ENCODE measurements at places on chromosomes 13 and 19.

- peak; percentile 61 for DNase-seq
Measured at GRCh38 chr19:543910-544608, at the start of gene GZMM. Gene GZMM, plus strand, starts transcription at chr19:544053. Its CDS starts 19 bp downstream, at chr19:544072.

DNA sequence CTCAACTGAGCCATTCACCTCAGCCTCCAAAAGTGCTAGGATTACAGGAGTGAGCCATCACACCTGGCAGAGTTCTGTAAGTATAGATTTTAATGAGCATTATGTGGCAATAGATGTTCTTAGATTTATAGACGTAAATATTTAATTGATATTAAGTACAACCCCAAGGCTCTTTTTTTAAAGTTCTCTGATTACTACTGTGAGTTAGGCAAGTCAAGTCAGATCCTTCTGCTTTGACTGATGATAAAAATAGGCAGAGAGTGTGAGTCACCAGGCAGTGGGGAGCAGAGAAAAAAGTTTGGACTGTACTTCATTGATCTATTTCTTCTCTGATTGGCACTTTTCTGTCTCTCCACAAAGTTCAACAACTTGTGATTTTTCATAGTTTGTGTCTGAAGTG, 1379.9 kb downstream of the UQCRFS1 start:
- DNase-seq = no peak

- no peak for DNase-seq
Measured at GRCh38 chr13:84605927-84606326, 723.7 kb upstream of the SLITRK1 start.

DNA sequence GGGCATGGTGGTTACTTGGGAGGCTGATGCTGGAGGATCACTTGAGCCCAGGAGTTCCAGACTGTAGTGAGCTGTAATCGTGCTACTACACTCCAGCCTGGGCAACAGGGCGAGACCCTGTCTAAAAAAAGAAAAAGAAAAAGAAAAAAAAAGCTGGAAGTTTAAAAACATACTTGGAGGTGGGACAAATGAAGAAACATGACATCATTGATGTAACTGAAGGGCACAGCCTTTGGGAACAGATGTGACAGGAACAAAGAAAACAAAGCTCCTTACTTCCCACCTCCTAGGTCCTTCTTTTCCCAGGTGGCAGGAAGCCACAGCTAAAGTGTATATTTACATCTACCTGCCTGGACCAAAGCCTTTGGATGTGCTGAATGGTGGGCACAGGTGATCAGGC, 1.9 kb downstream of the PEX11G start:
- DNase-seq = no peak

- DNase-seq = no peak
Measured at GRCh38 chr13:98142380-98143156, at the start of gene FARP1. Gene FARP1, plus strand, starts transcription at chr13:98143094. Its CDS starts 70,149 bp downstream, at chr13:98213243.

DNA sequence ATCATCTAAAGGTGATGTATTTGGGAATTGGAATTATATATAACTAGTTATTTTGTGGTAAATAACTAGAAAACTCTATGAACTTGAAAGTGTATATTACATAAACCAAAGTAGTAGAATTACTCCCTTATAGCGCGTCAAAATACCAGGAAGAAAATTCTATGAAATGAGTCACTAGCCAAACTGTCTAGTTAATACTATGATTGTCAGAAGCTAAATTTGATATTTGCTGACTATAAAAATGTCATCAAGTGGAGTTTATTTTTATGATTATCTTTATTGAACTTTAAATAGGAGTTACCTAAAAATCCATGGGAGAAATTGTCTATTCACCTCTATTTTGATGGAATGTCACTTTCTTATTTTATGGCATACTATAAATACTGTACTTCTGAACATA, 100.6 kb downstream of the RNF17 start:
- DNase-seq = no peak

- no peak for DNase-seq
Measured at GRCh38 chr13:112452380-112453206, 76.4 kb downstream of the SPACA7 start.

GRCh38 chr19:1905110-1905862, at the start of the genes ADAT3 and SCAMP4:
Gene ADAT3, plus strand, starts transcription at chr19:1905399. Its CDS starts 6,649 bp downstream, at chr19:1912048.
Gene SCAMP4, plus strand, starts transcription at chr19:1905399. Its CDS starts 9,621 bp downstream, at chr19:1915020.
- DNase-seq = peak; percentile 98

- no peak for DNase-seq
Measured at GRCh38 chr13:50299546-50300249, 284.5 kb downstream of the KCNRG start.

DNA sequence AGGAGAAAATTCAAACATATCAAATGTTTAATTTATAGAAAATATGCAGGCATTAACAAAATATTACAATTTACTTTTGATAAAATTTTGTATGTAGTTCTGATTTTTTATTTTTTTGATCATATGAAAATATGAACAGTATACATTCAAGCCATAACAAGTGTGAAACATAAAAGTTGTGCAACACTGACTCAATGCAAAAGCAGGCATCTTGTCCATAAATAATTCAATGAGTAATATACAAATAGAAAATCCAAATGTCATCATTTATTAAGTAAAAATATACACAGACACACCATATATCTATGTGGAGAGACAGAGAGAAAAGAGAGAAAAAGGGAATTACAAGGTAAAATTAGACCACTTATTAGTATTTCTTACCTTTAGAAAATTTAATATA, 1183.9 kb downstream of the SLITRK1 start:
- no peak for DNase-seq

- DNase-seq = no peak
Measured at GRCh38 chr13:88622362-88622973, 951.3 kb downstream of the SLITRK5 start.

- DNase-seq = no peak
Measured at GRCh38 chr19:55694656-55695491, 19.8 kb downstream of the EPN1 start.

- DNase-seq = no peak
Measured at GRCh38 chr19:13843104-13843921, 33.6 kb upstream of the NANOS3 start.

- DNase-seq = no peak
Measured at GRCh38 chr19:7262470-7262869, 31.7 kb downstream of the INSR start.

DNA sequence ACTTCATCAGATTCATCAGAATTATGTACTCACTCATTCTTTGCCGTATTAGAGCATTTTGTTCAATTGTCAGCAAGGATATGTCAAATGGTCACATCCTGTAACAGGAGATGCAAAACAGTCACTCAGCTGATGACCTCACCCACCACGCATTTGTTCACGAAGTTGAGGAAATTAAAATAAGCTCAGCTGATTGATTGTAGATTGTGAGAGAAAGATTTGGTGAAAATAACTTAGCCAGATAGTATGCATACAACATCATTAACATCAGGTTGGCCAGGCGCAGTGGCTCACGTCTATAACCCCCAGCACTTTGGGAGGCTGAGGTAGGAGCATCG, 22.6 kb upstream of the CDC16 start:
- no peak for DNase-seq

DNA sequence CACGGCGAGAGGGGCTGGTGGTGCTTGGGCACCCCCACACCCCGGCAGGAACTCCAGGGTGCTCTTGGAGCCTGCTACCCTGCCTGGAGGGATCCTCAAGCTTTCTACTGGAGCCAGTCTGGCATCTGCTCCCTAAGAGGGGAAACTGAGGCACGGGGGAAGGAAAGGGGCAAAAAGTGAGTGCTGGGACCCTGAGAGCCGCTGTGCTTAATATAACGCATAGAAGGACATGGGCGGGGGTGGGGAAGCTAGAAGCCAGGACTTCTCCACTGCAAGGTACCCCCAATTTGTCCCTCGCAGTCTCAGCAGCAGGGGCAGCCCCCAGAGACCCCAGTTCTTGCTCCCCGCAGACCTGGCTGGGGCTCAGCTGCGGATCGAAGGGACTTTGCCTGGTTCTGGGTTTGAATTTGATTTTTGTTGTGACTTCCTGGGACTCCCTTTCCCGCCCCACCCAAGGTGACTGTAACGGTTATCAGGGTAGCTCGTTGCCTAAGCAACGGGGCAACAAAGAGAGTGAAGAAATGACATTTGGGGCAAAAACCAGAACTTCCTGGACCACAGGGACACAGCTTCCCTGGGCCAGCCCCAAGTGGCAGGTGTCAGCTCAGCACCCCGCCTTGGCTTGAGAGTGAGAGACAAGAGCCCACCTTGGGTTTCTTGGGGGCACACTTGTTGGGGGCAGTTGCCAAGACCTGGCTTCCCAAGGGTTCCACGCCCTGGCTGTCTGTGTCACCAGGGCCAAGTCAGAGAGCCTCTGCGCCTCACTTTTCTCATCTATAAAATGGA, 638 bp downstream of the ADGRE5 start:
- peak; percentile 47 for DNase-seq

DNA sequence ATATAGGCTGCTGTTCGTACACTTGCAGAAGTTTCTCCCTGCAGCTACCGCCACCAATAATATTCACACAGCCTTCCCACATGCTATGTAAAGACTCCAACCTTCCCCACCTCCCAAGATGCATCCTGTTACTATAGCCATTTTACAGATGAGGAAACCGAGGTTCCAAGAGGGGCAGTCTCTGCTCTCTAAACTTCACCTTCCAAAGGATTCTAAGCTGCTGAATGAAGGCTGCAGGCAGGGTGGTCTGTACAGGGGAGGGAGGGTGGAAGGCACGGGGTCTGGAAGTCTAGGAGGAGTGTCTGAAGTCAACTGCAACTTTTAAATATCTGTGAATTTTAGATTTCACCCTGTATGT, 1.9 kb upstream of the NFIC start:
- DNase-seq = no peak

DNA sequence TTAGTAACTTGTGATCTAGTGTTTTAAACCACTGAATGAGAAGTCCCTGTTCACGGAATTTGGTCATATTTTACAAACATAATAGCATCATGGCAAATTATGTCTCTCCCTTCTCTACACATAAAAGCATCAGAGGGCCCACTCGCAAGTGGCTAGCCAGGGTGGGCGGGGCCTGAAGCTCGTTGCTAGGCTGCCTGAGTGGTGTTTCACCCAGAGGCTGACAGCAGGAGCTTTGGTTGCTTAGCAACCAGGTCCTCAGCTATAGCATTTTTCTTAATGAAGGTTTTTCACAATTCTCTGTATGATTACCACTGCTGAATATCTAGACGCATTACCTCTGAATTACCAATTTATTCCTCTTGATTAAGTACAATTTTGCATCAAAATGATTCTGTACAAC, 126.5 kb downstream of the NALCN start:
- DNase-seq = no peak

GRCh38 chr13:49240017-49240416, 7.7 kb upstream of the CDADC1 start:
- no peak for DNase-seq

DNA sequence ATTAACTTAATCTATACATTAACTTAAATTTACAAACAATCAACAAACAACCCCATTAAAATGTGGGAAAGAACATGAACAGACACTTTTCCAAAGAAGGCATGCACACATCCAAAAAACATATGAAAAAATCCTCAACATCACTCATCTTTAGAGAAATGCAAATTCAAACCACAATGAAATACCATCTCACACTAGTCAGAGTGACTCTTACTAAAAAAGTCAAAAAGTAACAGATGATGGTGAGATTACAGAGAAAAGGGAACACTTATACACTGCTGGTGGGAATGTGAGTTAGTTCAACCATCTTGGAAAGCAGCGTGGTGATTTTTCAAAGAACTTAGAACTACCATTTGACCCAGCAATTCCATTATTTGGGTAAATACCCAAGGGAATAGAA, 759.2 kb upstream of the SLITRK1 start:
- no peak for DNase-seq

DNA sequence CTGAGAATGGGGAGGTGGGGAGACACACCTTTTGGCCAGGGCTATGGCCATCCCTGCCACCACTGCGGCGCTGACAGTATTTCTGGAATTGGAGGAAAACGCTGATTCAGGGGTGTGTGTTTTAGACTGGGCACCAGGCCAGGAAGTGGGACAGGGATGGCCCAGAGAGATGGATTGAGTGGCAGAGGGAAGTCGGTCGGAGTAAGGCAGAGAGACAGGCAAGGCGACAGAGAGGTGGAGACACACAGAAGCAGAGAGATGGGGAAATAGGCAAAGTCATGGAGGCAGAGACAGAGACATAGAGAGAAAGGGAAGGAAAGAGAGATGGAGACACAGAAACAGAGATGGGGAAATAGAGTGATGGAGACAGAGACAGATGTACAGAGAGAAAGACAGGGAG, 4.1 kb upstream of the C19orf81 start:
- DNase-seq = no peak

GRCh38 chr13:53351021-53351420, 322.4 kb downstream of the OLFM4 start:
- DNase-seq = no peak

- no peak for DNase-seq
Measured at GRCh38 chr13:46637213-46637612, 84.2 kb downstream of the LRCH1 start.

GRCh38 chr19:53254411-53255341, at the start of gene ZNF677:
Gene ZNF677, minus strand, starts transcription at chr19:53254873. Its CDS starts 3,323 bp downstream, at chr19:53251550.
- DNase-seq = peak; percentile 53

- no peak for DNase-seq
Measured at GRCh38 chr19:18843960-18844359, 12.2 kb downstream of the UPF1 start.

DNA sequence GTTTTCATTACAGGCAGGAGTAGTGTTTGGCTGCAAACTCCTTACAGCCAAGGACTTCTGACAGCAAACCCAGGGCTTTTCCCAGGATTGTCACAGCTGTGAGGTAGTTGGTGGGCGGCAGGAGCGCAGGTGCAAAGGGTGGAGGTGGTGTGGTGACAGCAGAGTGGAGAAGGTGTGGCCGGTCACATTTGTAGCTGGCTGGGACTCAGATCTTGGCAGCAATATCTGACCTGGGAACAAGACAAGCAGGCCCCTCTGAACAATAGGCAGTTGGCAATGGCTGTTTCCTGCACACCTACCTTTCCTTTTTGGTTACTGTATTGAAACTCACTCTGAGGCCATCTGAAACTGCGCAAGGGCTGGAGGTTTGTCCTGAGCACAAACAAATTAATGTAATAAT, 327.3 kb downstream of the COG6 start:
- no peak for DNase-seq

DNA sequence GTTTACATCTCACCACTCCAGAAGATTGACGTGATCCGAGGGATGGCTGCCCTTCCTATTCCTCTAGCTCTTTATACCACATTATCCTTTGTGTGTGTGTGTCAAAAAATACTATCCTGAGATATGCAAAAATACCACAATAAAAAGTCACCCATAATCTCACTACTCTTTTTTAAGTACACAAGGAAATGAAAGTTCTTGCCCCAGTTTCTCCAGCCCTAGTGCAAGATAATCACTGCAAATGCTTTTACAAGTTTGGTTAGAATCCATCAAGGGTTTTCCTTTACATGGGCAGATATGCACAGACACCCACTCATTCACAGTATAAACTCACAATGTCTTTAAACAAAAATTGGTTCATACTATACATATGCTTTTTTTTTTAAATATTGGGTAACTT, 89.3 kb downstream of the DIAPH3 start:
- no peak for DNase-seq

GRCh38 chr13:99129050-99129449, 71.6 kb upstream of the UBAC2 start:
- DNase-seq = no peak

Data from activated CD4-positive, CD25-positive, alpha-beta regulatory T cell (primary cell).